Smooth muscle cell of the coronary artery (primary cell): ENCODE measurements at places on chromosomes 1 and 21. TPM values are rescaled to one million over a fixed set of nuclear protein-coding genes. Genes with fewer than 3 reads are reported as not detected.

Gene DISP3
- under 0.01 TPM in 1 of 2 replicates, not detected in the other for total RNA-seq

Gene FCGR3A
- total RNA-seq: not detected in 2 replicates

Gene HAO2
- total RNA-seq: 2.0 TPM in 1 of 2 replicates, not detected in the other

Gene S100A14
- total RNA-seq: 0.12 and 0.30 TPM in 2 replicates

Gene SVBP
- total RNA-seq: 5.0 and 18.3 TPM in 2 replicates

Gene WDR64
- not detected in 2 replicates for total RNA-seq

Gene ACTL8
- total RNA-seq: 0.47 TPM in 1 of 2 replicates, not detected in the other

Gene HDAC1
- total RNA-seq: 71.0 and 91.6 TPM in 2 replicates

Gene SMCP
- total RNA-seq: 0.35 TPM in 1 of 2 replicates, not detected in the other

Gene SH3D21
- 2.7 and 3.2 TPM in 2 replicates for total RNA-seq

Gene NR5A2
- 0.23 TPM in 1 of 2 replicates, not detected in the other for total RNA-seq

Gene NHLH2
- not detected in 2 replicates for total RNA-seq

Gene CNKSR1
- 0.08 TPM in 1 of 2 replicates, not detected in the other for total RNA-seq

Gene GPR61
- not detected in 2 replicates for total RNA-seq

Gene SELP
- 1.7 TPM in 1 of 2 replicates, not detected in the other for total RNA-seq

Gene WARS2
- total RNA-seq: 10.7 and 17.8 TPM in 2 replicates

Gene ATP1A2
- total RNA-seq: under 0.01 and 0.08 TPM in 2 replicates

Gene WLS
- total RNA-seq: 61.0 and 92.7 TPM in 2 replicates

Gene MX2
- 0.60 and 2.5 TPM in 2 replicates for total RNA-seq

Gene RAB42
- 1.5 and 3.2 TPM in 2 replicates for total RNA-seq

Gene OR2T33
- not detected in 2 replicates for total RNA-seq

Gene CFAP74
- not detected in 2 replicates for total RNA-seq

Gene APCS
- not detected in 2 replicates for total RNA-seq

Gene TMEM61
- not detected in 2 replicates for total RNA-seq

Gene ACOT11
- 2.5 and 4.1 TPM in 2 replicates for total RNA-seq

Gene CFHR5
- total RNA-seq: not detected in 2 replicates

Gene BMP8A
- total RNA-seq: 0.08 and 0.47 TPM in 2 replicates

Gene CHIT1
- total RNA-seq: under 0.01 and 0.70 TPM in 2 replicates
